Liver (tissue), 10 donors: ENCODE measurements at places on chromosomes 5 and 9.

GRCh38 chr9:87880683-87881082 is 2.0 kb upstream of the SPATA31E1 start:
- peak; percentile 20 for DNase-seq

DNA sequence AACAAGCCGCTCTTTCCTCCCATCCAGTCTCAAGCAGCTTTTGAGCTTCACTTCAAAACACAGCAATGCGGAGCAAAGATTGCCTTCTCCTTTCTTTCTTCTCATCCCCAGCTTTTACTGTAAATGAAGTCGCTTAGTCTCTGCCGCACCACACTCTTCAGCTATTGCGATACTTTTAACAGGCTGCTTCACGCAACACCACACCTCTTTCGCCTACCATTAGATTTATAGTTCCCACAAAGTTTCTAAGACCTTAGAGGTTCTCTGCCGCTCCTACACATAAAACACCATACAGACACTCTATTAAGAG is 711 bp downstream of the PGGT1B start:
- no peak for DNase-seq

DNA sequence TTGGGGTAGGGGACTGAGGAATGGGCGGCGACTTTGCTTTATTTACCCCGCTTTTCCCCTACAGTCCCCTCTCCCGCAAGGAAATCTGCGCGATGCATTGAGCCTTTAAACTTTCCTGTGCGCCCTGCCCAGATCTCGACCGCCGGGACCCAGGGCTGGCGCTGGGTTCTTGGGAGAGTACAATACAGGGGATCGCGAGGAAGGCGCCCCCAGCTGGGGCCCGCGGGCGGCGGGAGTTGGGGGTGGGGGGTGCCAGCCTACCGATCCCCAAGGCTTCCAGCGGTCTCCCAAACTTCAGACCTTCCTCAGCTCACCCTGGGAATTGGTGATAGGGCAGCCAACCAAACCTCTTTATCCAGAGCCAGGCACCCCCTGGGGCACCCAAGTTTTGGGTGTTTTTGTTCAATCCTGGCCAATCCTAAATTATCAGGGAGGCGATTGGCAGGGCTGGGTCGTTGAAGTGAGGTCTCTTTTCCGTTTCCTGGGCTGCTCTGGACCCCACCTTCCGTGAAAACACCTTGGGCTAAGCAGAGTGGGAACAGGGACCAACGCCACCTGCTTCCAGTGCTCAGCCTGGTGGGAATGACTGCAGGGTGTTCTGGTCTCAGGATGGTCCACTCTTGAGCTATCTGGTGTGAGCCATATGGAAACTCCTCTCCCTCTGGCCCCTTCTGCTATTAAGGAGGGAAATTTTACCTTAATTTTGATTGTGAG is 51.4 kb upstream of the DAB2IP start:
- DNase-seq = no peak

GRCh38 chr9:134377976-134378375 is 51.7 kb downstream of the RXRA start:
- DNase-seq = no peak

DNA sequence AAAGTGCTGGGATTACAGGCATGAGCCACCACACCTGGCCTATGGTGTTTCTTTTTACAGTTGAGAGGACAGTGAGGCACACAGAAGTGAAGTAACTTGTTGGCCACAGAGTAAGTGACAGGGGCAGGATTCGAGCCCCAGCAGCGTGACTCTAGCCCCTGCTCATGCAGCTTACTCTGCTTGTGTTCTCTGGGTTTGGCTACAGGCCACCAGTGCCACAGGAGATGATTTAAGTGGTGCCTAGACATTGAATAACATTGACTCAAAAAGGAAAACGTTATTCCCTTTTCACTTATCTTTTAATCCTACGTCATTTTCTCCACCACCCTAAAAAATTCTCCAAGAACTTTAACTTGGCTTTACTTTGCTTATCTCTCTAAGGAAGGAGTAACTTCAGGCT is 61.4 kb downstream of the SNX24 start:
- DNase-seq = no peak

DNA sequence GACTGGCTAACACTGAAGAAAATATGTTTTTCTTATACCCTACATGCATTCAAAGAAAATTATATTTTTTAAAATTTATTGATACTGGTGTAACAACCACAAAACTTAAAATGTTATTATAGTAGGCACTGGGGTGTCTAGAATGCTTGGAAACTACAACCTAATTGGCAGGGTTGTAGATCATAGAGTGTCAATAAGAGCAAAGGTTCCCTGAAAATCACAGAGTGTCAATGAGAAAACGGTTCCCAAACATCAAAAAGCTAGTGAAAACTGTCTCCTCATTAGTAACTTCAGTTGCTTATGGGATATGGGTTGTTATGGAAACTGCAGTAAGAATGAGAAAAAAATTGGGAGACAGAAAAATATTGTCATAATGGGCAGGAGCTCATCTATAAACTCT is 214.4 kb upstream of the CCNG1 start:
- no peak for DNase-seq

GRCh38 chr9:16925426-16925825 is 55.0 kb upstream of the BNC2 start:
- no peak for DNase-seq

GRCh38 chr5:157828105-157828943 is 30.6 kb downstream of the CLINT1 start:
- DNase-seq = no peak

- no peak for DNase-seq
Measured at GRCh38 chr9:93308158-93308602, 124.2 kb downstream of the WNK2 start.

GRCh38 chr9:28650327-28650726 is 1077.0 kb upstream of the C9orf72 start:
- DNase-seq = no peak

GRCh38 chr9:116377179-116377798 is 223.7 kb downstream of the PAPPA start:
- DNase-seq = no peak

GRCh38 chr9:94895668-94896067 is 169.2 kb downstream of the AOPEP start:
- DNase-seq = no peak

DNA sequence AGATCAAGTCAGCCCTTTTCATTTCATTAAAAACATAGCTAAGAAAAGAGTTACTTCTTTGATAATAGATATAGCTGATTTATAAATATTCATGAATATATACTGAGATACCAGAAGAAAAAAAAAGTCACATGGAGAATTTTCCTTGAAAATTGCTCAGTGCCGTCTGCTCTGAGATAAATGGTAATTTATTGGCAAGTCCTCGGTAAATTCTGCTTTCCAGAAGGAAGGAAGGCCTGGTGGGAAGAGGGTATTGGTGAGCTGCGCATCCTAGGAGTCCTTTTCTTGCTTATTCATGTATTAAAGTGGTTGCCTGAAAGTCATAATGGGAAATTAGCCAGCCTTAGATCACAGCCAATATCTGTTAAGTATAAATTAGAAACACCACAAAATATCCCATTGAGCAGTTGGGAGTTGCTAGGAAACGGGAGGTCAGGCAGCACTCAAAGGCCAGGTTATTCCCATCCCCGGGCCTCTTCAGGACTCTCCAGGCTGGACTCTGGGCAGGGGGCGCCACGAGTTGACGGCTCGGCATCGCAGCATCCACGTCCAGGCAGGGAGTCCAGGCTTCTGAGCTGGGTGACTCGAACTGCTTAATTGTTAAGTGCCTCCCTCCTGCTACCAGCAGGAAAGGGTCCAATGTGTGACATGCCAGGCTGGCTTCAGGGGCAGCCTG is 116.7 kb upstream of the RETREG1 start:
- DNase-seq = no peak
